Muscle of back (tissue), 13 donors: ENCODE measurements at places on chromosomes 3 and 15. TPM values are rescaled to one million over a fixed set of nuclear protein-coding genes. Genes with fewer than 3 reads are reported as not detected.

The KBTBD13 gene
- polyA plus RNA-seq, result 1.2 TPM

DNA sequence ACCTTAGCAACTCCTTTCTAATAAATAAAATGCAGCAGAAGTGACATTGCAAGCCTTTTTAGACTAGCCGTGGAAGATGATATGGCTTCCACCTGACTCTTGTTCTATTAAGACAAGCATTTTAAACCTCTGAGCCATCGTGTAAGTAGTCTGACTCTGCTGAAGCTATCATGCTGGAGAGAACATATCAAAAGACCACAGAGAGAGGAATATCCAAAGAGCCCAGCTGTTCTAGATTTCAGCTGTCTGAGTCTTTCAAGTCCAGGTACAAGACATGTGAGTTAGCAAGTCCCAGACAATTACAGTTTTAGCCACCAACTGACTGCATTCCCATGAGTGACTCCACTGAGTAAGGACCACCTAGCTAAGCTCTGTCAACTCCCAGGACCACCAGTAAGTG, 517.0 kb upstream of the NAALADL2 start:
- no peak for DNase-seq

The SLC9C1 gene
- polyA plus RNA-seq, result 1.1 TPM

The CSTA gene
- 0.75 TPM for polyA plus RNA-seq

GRCh38 chr3:15331606-15332404, 581 bp downstream of the SH3BP5 start:
- peak; percentile 52 for DNase-seq

GRCh38 chr3:99319961-99320360, 318.4 kb upstream of the COL8A1 start:
- no peak for DNase-seq
